ENCODE measurements at places on chromosomes 2 and 18.
A peak's percentile ranks its signal among the peaks of the same experiment; 100 is the strongest.

GRCh38 chr2:69168950-69169654, 156.1 kb downstream of the ANTXR1 start:
- no peak for DNase-seq

DNA sequence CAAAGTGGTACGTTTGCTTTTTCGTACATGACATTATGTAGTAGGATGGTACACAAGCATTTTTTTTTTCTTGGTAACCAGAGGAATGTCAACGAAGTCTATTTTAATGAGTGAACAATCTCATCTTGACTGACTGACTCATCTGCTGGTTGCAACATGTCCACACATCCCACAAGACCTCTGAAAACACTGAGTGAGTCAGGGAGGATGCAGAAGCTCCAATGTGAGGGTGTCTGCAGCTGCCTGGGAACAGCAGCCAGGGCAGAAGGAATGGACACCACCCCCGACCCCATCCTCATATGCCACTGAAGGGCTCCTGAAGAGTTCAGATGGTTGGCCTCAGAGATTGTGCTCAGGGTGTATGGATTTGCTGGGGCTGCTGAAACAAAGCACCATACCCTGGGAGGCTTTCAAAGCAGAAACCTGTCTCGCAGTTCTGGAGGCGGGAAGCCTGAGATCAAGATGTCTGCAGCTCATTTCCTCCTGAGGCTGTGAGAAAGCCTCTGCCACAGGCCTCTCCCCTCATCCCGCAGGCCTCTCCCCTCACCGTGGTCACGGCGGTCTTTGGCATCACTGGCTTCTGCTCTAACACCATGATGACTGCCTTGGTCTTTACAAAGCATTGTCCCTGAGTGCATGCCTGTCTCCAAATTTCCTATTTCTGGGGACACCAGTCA, 124.6 kb downstream of the LRATD1 start:
- DNase-seq = no peak

DNA sequence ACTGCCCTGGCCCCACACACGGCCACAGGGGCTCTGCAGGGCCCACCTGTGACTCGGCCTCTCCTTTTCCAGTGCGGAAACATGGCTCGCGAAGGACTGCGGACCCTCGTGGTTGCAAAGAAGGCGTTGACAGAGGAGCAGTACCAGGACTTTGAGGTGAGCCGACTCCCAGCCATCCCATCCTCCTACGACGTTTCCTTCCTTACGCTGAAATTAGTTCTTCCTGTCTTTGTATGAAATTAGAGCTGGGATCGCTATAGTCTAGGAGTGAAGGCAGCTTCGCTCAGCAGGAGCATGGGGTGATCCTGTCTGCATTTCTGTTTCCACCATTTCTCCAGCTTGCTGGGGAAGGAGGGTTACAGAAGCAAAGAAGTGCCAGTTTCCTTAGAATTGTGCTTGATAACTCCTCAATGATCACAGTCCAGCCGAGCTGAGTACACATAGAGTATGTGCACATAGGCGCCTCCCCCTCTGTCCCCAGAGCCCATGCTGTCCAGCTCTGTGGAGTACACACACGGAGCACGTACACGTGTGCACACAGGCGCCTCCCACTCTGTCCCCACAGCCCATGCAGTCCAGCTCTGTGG, 59.1 kb upstream of the NFATC1 start:
- no peak for DNase-seq

GRCh38 chr18:23523429-23524212, 20.3 kb downstream of the RMC1 start:
- no peak for DNase-seq

DNA sequence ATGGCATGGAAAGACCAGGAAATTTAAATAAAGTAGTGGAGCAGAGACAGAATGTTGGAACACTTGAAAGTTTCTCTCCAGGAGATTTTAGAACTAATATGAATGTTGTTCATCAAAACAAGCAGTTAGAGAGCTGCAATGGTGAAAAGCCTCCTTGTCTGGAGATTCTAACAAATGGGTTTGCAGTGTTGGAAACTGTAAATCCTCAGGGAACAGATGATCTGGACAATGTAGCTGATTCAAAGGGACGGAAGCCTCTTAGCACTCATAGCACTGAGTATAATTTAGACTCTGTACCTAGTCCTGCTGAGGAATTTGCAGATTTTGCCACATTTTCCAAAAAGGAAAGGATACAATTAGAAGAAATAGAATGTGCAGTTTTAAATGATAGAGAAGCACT, 27.7 kb downstream of the AFTPH start:
- no peak for DNase-seq

DNA sequence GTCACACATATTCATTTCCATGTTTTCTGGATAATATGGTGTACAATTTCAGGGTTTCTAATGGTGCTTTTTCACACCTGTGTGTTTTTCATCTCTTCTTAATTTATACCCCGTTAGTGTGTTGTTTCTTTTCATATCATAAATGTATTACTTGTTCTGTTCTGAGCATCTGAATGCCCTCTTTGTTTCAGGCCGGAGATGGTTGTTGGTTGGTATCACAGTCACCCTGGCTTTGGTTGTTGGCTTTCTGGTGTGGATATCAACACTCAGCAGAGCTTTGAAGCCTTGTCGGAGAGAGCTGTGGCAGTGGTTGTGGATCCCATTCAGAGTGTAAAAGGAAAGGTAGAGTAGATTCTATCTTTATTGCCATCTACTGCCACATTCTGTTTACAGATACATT, 45.1 kb upstream of the TBR1 start:
- DNase-seq = no peak

DNA sequence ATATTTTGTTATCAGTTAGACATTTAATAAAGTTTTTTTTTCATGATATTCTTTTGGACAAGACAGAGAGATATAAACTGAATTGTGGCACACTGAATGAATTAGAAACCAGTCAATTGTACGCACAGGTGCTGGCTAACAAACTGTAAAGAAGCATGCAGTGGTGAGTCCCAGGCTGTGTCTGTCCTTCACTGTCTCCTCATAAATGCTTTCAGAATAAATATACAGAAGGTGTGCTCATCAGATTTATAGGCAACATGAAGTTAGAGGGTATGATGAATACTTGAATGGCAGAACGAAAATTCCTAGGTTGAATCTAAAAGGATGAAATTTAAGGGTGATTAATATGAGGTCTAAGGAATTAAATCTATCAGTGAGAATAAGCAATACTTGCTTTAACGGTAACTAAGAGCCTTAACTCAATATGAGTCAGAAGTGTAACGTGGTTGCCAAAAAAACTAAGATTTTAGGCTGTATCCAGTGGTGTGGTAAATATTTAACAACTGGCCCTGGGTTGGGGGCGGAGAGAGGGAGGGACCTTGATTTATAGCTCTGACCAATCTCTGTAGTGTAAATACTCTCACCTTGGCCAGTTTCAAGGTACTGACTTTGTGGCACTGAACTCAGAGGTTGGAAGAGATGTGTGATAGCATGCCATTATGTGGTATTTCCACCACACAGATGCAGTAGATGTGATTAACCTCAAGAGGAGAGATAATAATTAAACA, 41.9 kb upstream of the AAK1 start:
- peak; percentile 33 for DNase-seq

- no peak for DNase-seq
Observed at GRCh38 chr2:5537180-5537688, 154.9 kb upstream of the SOX11 start.

- no peak for DNase-seq
Observed at GRCh38 chr18:24220318-24220688, 81.4 kb downstream of the CABYR start.

DNA sequence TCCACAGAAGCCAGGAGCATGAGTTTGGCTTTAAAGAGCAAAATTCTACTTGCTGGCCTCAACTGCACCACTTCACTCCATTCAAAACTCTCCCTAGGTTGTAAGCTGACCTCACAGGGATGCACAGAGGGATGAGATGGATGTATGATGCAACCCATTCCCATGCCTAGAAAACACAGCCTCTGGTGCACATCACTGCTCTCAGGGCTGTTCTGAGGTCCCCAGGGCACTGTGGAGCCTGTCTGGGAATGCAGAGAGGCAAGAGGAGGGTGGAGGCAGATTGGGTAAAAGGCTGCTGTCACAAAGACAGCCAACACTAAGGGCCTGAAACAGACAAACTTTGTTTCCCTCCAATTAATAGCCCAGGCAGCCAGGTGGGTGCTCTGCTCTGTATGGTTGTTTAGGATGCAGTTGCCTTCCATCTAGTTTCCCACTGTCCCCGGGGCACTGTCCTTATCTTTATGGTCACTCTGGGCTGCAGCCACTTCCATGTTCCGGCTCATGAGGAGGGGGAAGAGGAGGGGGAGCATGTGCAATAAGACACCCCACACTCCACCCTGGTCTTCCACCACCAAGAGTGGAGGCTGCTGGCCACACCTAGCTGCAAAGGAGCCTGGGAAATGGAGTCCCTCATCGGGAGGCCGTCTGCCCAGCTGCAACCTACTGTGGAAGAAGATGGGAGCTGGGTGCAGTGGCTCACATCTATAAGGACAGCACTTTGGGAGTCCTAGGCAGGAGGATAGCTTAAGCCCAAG, 7.0 kb downstream of the GPR45 start:
- no peak for DNase-seq

DNA sequence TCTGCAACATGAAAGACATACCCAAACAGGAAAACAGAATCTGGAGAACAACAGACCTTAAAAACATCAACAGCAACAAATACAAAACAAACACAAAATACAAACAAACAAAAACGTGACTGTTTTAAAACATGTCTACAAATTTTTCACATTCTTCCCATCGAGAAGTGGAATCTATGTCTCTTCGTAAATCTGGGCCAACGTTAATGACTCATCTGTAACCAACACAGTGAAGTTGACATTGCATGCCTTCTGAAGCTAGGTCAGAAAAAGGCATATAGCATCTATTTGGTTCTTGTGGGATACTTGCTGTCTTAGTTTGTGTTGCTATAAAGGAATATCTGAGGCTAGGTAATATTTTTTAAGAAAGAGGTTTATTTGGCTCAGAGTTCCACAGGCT, 269.0 kb upstream of the FBXO11 start:
- DNase-seq = no peak

DNA sequence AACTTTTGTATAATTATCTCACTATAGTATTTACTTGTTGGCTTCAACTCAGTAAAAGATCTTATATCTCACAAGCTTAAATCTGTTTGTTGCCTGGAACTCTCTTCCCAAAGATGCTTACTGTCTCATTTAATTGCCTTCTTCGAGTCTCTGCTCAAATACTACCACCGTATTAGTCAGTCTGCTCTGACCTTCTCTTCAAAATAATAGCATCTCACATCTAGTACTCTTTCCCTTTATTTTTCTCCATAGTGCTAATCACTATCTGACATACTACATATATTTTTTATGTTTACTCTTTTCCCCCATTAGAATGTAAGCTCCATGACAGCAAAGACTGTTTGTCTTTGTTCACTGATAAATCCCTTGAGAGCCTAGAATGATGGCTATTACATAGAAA, 10.6 kb upstream of the MPP4 start:
- DNase-seq = no peak

- DNase-seq = no peak
Observed at GRCh38 chr2:41033127-41033526, 581.2 kb upstream of the SLC8A1 start.

GRCh38 chr2:46006473-46007025, 290.7 kb upstream of the EPAS1 start:
- no peak for DNase-seq

DNA sequence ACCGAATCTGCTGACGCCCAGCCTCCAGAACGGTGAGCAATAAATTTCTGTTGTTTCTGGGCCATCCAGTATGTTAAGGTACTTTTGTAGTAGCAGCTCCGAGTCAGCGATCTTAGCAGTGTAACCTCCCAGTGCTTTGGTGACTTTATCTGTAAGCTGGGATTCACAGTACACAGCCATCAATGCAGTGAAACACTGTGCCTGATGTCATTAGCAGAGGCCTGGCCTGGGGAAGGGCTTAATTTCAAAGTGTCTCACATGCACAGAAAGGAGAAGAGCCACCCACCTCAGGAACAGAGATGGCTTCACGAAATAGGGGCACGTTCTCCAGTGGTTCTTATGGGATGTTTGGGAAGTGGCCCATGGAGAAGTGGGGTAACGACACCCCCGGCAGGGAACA, 281.2 kb downstream of the PHLPP1 start:
- DNase-seq = no peak

DNA sequence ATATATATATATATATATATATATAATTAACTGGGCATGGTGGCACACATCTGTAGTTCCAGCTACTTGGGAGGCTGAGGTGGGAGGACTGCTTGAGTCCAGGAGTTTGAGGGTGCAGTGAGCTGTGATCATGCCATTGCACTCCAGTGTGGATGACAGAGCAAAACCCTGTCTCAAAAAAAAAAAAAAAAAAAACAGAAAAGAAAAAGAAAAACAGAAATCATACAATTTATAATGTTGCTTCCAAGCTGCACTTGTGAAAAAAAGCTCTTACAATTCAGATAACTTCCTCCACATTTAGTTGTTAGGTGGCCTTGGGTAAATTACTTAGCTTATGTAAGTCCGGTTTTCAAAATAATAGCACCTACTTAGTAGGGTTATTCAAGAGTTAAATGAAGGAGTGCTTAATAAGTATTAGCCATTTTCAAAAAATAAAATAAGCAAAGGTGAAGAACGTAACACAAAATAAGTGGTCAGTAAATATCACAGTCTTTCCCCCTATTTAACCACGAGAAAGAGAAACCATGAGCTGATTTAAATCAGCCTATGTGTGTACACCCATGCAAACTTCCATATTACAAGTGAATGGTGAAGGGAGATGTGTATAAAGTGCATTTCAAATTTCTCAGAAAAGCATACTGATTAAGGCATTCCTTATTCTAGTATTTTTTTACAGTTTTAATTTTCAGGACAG, 2.3 kb downstream of the WIPF1 start:
- DNase-seq = peak; percentile 62

GRCh38 chr2:15243762-15244161, 317.4 kb downstream of the NBAS start:
- DNase-seq = peak; percentile 57

DNA sequence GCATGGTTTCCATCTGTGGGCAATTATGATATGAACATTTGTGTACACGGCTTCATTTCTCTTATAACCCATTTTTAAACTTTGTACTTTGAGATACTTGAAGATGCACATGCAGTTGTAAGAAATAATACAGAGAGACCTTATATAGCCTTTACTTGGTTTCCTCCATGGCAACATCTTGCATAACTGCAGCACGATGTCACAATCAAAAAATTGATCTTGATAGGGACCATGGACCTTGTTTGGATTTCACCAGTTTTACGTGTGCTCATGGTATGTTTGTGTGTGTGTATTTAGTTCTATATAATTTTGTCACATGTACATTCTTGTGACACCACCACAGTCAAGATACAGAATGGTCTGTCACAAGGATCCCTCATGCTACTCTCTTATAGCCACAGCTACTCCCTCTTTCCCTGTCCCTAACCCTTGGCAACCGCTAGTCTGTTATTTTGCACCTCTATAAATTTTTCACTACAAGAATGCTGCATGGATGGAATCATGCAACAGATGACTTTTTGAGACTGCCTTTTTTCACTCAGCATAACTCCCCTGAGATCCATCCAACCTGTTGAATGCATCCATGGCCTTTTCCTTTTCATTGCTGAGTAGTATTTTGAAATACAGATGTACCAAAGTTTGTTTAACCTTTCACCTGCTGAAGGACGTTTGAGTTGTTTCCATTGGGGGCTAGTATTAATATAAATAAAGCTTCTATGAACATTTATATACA, 19.4 kb upstream of the MLPH start:
- peak; percentile 26 for DNase-seq
